ENCODE measurements at places on chromosomes 13 and 19.
A peak's percentile ranks its signal among the peaks of the same experiment; 100 is the strongest.

- DNase-seq = no peak
Measured at GRCh38 chr19:49423071-49423984, at the start of gene PTH2. Gene PTH2 (minus strand): TSS chr19:49423441. CDS start chr19:49423339, 102 bp downstream.

- DNase-seq = peak; percentile 71
Measured at GRCh38 chr19:49514151-49514550, 1.7 kb downstream of the FCGRT start.

GRCh38 chr13:110232142-110232541, 74.8 kb downstream of the COL4A1 start:
- DNase-seq = no peak

DNA sequence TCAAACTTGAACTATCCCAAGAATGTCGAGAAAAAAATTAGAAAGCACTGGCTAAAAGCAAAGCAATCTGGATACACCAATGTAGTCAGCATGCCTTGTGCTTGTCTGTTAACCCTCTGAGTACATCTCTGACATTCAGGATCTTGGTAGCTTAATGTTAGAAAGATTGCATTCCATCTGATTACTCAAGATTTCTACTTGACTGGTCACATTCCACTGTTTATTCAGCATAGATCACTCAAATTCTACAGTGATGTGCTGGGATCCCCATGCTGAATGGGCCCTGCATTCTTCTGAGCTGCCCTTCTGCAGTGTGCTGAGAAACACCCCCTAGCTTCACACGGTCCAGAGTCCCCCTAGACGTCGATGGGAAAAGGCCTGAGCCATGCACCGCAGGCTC, 295.4 kb upstream of the MAB21L1 start:
- no peak for DNase-seq

- DNase-seq = no peak
Measured at GRCh38 chr13:51451134-51451466, 1.7 kb downstream of the INTS6 start.

GRCh38 chr19:16569609-16570320, 2.5 kb downstream of the SLC35E1 start:
- DNase-seq = peak; percentile 77

DNA sequence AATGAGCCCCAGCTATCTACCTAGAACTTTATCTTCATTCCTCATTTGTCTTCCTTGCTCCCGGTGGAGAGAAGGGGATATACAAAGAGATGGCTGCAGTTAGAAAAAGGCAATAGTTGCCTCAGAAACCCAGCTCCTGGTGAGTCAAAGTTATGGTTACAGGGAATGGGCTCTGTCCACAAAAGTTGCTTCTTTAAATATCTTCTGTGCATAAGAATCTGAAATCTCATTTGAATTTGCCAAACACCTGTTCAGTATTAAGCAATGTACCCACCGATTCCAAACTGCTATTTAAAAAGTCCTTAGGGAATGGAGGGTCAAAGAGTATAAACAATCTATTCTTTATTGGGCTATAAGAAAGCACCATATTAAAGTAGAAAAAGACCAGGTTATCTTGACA, 48.4 kb downstream of the DCLK1 start:
- DNase-seq = no peak

All from body of pancreas (tissue), 4 donors.